ENCODE measurements at places on chromosomes 7 and 10.

DNA sequence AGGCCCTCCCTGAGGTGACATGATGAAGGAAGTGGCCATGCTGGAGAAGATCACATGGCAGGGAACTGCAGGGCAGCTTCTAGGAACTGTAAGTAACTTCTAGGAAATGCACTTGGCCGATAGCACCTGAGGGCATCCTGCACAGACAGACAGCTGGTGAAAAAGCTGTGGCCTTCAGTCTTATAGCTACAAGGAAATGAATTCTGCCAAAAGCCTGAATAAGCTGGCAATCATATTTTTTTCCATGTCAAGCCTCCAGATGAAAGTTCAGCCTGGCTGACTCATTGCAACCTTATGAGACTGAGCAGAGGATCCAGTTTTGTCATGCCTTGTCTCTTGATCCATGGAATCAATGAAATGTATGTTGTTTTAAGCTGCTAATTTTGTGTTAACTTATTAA, 91.1 kb upstream of the CACNA2D1 start:
- DNase-seq: no peak

DNA sequence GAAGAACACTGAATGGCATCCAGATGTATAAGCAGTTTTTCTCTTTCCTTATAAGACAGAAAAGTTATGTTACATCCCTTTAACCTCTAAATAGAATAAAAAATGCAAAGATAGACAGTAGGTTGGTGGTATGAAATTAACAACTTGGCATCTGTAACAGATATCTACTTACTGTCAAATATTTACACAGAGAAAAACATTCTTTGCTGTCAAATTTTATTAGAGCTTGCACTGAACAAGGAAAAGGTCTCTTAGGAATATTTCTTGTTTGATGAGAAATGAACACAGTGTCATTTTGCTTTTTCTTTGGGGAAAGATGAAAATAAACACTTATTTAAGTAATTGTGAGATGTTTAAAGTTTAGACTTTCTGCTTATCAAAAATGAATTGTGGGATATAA, 65.6 kb upstream of the PCDH15 start:
- DNase-seq: no peak

DNA sequence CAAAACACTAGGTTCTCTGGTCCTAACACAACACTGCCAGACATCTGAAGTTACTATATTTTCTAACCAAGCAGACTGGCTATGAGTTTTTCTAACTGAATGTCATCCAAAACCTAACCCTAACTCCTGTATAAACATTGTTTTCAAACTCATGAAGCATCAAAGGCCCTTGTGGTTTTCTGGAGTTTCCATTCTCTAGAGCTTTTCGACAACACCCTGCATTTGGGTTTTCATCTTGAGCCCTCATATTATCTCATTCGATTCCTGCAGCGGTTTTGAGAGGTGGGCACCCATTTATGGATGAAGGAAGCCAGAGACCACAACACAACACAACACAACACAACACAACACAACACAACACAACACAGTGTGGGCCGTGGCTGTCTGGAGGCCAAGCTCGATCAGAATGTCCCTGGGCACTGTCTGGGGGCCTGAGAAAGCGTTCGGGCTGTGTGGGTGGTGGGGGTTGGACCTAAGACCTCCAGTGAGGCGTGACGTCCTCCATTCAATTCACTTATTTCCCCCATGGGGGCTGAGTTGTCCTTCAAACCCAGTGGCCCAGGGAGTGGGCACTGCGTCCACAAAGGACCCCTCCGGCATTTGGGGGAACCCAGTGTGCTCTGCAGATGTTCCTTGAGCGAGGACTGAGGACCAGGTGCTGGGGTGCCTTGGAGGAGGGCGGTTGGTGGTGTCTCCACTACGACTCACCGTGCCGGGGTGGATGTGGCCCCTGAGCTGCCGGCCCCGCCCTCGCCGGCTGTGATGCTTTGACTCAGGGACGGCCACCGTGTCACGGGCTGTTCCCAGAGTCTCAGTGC, 490.4 kb downstream of the DNAJB6 start:
- DNase-seq: no peak

GRCh38 chr7:126776498-126776897, 476.2 kb downstream of the GRM8 start:
- DNase-seq: no peak
